ENCODE measurements at places on chromosomes 6 and 20. TPM values are rescaled to one million over a fixed set of nuclear protein-coding genes. Genes with fewer than 3 reads are reported as not detected.

GRCh38 chr6:158004701-158005095, 23.0 kb downstream of the SYNJ2 start:
- no peak for DNase-seq

DNA sequence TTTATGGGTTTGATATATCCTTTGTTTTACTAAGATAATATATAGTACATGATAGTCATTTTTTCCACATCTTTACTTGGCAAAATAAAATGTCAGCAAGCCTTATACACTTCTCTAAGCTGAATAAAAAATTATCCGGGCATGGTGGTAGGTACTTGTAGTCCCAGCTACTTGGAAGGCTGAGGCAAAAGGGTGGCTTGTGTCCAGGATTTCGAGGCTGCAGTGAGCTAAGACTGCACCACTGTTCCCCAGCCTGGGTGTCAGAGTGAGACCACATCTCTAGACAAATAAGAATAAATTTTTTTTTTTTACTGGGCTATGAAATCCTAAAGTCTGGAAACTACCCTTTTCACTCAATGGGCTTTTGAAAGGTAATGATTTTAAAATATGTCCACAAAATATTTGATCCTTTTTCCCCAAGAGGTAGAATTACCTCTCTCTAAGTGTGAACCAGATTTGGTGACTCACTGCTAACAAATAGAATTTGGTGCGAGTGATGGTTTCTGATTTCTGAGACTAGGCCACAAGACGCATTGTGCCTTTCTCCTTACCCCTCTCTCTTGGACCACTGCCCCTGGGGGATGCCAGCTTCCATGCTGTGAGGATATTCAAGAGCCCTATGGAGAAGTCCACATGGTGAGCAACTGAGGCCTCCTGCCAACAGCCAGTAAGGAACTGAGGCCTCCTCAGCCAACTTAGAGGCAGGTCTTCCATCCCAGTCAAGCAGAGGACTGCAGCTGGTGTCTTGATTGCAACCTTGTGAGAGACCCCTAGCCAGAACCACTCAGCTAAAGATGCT, 84.2 kb upstream of the ZNFX1 start:
- no peak for DNase-seq

GRCh38 chr20:8385247-8385646, 253.2 kb downstream of the PLCB1 start:
- no peak for DNase-seq

GRCh38 chr6:163252061-163252591, 162.4 kb upstream of the QKI start:
- no peak for DNase-seq

- no peak for DNase-seq
These were observed 8.1 kb upstream of the EEF1A1 start for GRCh38 chr6:73528897-73529296.

- no peak for DNase-seq
These were observed 113.5 kb downstream of the ZMYND8 start for GRCh38 chr20:47243003-47243402.

GRCh38 chr6:37806213-37806612, 13.3 kb upstream of the ZFAND3 start:
- no peak for DNase-seq

DNA sequence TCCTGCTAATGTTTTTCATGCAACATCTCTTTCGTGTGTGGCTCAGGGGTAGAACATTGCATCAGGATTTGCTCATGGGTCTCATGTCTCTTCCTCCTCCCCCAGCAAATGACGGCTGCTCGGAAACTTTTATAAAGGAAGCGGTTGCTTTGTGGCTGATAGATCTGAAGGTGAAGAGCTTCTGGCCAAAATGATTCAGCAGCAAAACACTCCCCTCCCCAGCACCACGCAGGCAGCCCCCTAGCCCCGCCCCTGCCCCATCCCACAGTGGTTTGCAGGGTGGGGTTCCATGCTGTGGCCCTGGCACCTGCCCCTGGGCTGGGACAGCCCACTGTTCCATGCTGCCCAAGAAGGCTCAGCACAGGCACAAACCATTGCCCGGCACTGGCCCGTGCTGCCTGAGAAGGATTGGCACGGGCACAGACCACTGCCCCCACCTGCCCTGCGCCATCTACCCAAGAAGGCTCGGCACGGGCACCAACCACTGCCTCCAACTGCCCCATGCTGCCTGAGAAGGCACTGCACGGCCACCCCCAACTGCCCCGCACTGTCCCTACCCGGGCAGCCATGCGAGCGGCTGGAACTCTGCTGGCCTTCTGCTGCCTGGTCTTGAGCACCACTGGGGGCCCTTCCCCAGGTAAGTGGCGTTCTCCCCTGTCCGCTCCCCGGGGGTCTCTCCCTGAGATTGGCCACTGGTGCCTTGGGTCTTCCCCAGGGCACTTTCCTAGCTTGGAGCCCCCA, at the start of gene CST7:
CST7 (plus strand) TSS at position 331 of the 741 bp plus-strand sequence; CDS start at position 568, 237 bp downstream.
- peak; percentile 79 for DNase-seq

DNA sequence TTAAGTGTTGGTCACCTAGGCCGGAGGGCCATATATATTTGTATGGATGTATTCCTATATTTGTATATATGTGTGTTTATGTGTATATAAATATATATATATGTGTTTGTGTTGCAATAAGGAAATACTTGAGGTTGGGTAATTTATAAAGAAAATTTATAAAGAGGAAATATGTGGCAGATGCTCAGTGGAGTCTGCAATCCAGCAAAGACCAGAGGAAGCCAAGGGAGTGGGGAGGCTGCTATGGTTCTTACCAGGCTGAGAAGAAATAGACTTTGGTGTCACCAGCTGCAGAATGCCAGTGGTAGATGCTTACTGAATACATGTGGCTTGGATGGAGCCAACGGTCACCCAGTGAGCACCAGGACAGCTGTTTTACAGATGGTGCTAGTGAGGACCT, 97.4 kb upstream of the ELOVL5 start:
- DNase-seq, result no peak

DNA sequence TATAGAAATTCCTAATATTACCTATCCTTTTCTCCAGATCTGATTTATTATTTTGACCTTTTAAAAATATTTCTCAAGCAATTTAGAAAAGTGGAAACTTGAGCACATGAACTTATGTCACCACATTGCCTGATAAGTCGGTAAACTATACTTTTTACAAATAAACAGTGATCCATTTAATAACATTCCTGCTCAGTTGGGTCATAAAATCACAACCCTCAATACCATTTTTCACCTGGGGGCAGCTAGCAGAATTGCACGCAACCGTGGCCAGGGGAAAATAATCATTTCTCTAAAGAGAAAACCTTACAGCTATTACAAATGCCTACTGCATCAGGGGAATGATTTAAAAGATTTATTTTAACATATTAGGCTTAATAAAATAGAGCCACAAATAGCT, 614.5 kb downstream of the PHF3 start:
- no peak for DNase-seq

DNA sequence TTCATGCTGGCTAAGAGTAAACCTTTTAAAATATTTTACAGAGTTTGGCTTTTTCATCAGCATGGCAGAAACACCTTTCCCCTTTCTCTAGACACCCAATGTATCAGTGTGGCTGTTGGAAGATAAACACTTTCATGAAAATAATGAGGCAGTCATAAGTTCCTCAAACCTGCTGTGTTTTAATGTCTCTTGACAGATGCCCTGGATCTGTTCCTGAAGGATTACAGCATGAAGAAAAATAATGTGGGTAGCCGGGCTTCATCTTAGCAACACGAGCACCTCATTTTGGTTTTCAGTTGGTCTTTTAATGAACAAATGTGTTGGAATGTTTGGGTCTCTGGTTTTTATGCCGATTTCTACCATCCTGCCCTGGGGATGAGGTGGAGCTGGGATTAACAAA, 45.5 kb upstream of the UNC93A start:
- no peak for DNase-seq

RNASET2 gene
- total RNA-seq, result 35.6 TPM

TSBP1 gene
- total RNA-seq, result not detected

SOBP gene
- total RNA-seq, result not detected

GABRR1 gene
- 0.02 TPM for total RNA-seq

TRIM27 gene
- 59.1 TPM for total RNA-seq

All from A172 (cell line).